ENCODE measurements at places on chromosomes 1 and 21. TPM values are rescaled to one million over a fixed set of nuclear protein-coding genes. Genes with fewer than 3 reads are reported as not detected.

GRCh38 chr1:193581341-193581740, 394.9 kb upstream of the B3GALT2 start:
- no peak for DNase-seq

Gene KIF21B
- total RNA-seq: 3.5 TPM

Gene PDE4DIP
- 37.6 TPM for total RNA-seq

Gene GPR37L1
- 0.49 TPM for total RNA-seq

Gene CD34
- total RNA-seq: 2.0 TPM

Gene MROH9
- not detected for total RNA-seq

Gene ARHGAP30
- total RNA-seq: 2.8 TPM

Data from right lobe of liver (tissue), 6 donors.